ENCODE measurements at places on chromosomes 12 and 14.
A peak's percentile ranks its signal among the peaks of the same experiment; 100 is the strongest.

- DNase-seq, result no peak
Measured at GRCh38 chr14:38870296-38870836, 232.7 kb downstream of the SEC23A start.

DNA sequence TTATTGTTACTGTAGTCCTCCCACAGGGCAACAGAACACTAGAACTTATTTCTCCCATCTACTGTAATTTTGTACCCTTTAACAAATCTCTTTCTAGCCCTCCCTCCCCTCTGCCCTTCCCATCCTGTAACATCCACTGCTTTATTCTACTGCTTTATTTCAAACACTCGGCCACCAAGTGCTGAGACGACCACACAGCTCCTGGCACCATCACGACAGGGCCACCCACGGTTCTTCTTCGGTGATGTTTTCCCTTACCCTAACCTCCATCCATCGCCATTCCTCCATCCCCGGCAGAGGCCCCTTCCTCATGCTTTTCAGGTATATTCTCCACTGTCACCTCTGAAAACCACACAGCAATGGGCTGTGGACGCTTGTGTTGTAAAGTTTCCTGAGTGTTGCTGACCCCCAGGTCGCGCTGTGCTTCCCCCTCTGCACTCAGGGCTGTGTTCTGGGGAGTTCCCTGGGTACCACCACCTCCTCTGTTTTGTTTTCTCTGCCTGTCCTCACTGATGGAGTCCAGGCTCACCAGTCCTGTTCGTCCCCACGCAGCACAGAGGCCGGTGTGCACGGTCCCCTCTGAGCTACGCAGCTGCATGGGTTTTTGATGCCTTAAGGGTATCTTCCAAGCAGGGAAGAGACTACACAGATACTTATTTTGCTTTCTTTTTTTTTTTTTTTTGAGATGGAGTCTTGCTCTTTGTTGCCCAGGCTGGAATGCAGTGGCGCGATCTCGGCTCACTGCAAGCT, 207.2 kb upstream of the TMEM132C start:
- DNase-seq, result no peak

- DNase-seq, result no peak
Measured at GRCh38 chr14:76963372-76963771, 65.1 kb downstream of the IRF2BPL start.

DNA sequence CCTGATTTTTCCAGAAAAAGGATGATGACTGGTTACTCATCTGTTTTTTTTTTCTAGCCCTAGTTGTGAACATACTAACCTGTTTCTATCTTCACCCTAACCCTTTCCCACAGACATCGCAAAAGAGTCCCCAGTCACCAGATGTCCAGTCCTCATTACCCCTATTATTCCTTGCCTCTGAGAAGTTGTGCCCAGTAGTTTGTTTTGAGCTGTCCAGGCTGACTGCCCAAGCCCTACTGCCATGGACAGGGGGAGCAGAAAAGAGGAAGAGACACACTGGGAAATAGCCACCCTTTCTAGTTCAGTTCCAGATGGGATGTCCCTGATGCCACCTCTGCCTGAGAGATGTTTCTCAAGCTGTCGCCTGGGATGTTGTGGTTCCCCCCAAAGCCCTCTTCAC, 13.8 kb upstream of the CELA1 start:
- DNase-seq, result no peak

- DNase-seq, result no peak
Measured at GRCh38 chr12:104741077-104741476, 217.0 kb downstream of the SLC41A2 start.

GRCh38 chr14:99603471-99604277, at the start of gene CCDC85C:
CCDC85C (minus strand) TSS chr14:99604207; CDS start chr14:99603959, 248 bp downstream.
- peak; percentile 45 for DNase-seq

GRCh38 chr14:43184540-43184939, 1322.5 kb downstream of the FSCB start:
- DNase-seq, result no peak

- DNase-seq, result no peak
Measured at GRCh38 chr14:29684926-29685325, 242.7 kb downstream of the PRKD1 start.

Data from stimulated activated CD4-positive, alpha-beta T cell treated with anti-CD3 and anti-CD28 coated beads, Interleukin-2, amount 100 ng/mL, for 24 hours (primary cell).